ENCODE measurements at places on chromosomes 7 and 10.

GRCh38 chr7:32025381-32026082, 44.7 kb downstream of the PDE1C start:
- no peak for DNase-seq

DNA sequence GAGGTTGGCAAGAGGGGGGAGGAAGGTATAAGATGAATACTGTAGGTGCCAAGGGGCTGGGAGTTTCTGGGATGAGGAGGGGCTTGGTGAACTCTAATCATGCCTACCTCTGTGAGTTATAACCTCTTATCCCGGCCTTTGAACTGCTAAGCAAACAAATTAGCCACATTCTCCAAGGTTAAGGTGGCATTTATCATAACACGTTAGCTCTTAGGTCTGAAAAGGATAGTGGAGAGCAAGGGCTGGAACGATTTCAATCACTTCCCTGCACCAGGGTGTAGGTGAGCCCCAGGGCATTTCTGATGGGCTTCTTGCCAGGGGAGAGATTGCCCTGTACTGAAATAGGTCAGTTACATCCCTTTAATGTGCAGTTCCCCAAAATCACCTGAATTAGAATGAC, 28.6 kb upstream of the DMBT1 start:
- DNase-seq, result no peak

- no peak for DNase-seq
Observed at GRCh38 chr10:78567680-78568455, 500.9 kb upstream of the ZMIZ1 start.

DNA sequence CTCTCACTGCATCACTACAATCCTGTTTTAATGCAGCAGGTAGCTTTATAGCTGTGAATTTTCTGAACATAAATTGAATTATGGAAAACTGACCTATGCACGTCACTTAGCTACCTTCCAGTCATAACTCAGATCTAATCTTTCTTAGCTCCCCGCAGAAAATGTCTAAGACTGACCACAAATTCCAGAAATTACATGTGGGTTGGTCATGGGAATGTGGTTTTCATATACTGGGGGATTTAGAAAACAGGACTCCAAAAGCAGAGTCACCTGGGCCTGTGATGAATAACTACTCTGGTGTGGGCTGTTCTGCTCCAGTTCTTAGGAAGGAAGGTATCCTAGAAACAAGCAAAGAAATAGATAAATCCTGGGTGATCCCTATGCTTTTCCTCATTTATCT, 178.4 kb upstream of the LRRTM3 start:
- DNase-seq, result no peak

DNA sequence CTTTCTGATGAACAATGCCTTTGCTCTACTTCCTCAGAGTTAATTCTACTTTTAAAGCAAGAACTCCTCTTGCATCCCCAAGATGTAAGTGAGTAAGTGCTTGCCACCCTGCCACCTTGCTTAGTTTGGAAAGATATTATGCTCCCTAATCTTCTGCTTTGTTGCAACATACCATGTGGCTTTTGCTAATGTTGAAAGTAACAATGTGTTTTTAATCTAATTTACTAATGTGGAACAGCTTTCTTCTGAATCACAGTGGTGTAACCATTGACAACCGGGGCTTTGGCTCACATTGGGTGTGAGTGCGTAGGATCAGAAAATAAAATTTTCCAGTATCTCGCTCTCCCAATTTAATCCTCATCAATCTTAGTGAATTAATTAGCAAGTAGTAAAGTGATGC, 254.1 kb upstream of the PTER start:
- no peak for DNase-seq

GRCh38 chr7:2983586-2983985, 60.1 kb downstream of the CARD11 start:
- DNase-seq, result no peak

DNA sequence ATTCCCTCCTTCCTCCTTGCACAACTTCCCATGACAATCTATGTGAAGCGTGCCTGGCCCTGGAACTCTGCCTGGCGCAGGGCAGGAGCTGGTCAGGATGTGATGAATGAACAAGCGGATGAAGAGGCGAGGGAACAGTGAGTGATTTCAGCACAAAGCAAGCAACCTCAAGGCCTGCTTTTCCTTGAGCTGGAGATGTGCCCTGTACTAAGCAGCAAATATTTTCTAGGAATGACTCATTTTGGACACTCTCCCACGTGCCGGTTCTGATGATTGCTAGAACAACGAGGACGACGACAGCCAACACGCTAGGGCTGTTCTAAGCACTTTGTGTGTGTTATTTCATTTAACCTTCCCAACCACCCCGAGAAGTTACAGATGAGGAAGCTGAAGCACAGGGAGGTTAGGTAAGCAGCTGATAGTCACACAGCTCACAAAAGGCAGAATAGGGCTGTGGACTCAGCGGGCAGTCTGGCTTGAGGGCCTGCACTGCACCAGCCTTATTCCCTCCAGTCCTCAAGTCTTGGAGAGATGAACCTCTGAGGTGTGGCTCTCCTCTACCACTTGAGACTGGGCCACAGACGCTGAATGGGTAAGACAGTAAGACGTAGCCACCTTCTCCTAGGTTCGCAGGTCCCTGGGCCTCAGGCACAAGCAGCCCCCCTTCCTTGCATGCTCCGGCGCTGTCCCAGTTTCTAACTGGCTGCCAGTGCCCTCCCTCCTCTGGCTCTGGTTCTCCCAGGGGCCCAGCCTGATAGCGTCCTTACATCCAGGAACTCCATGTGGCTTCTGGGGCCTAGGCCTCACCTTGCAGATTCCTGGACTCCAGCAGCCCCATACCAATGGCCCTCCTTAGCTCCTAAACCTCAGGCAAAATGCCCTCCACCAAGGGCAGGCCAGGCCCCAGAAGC, 59.0 kb downstream of the YKT6 start:
- no peak for DNase-seq

- no peak for DNase-seq
Observed at GRCh38 chr7:123209786-123210185, 10.0 kb upstream of the SLC13A1 start.

DNA sequence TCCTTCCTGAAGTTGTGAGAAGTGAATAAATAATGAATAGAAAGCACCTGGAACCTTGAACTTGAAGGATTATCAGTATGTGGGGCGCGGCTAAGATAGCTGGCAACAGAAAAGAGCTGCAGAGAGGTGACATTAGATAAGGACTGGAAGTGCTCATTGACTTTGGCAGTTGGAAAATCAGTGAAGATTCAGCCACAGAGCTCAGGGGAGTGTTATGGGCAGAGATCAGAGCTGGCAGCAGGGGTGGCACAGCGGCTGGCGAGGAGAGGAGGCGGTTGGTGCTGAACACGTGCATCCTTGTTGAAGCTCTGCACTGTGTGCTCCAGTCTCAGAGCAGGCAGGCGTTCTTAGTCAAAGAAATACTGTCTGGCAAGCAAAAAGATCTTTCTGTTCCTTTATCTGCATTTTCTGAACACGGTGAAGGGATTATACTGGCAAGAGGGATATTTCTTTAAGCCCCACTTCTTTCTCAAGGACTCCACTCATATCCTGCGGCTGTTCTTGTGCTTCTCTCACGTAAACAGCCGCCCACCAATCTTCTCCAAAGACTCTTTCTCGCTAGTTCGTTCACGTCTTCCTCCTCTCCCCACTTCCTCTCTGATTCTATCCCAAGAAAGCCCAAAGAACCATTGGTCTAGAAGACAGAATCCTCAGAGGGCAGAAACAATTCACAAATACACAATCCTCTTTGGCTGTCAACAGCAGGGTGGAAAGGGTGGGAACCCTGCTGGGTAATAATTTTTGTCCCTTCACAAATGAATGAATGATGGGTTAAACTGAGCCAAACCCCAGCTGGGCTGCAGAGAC, 38.6 kb upstream of the ADD3 start:
- no peak for DNase-seq

DNA sequence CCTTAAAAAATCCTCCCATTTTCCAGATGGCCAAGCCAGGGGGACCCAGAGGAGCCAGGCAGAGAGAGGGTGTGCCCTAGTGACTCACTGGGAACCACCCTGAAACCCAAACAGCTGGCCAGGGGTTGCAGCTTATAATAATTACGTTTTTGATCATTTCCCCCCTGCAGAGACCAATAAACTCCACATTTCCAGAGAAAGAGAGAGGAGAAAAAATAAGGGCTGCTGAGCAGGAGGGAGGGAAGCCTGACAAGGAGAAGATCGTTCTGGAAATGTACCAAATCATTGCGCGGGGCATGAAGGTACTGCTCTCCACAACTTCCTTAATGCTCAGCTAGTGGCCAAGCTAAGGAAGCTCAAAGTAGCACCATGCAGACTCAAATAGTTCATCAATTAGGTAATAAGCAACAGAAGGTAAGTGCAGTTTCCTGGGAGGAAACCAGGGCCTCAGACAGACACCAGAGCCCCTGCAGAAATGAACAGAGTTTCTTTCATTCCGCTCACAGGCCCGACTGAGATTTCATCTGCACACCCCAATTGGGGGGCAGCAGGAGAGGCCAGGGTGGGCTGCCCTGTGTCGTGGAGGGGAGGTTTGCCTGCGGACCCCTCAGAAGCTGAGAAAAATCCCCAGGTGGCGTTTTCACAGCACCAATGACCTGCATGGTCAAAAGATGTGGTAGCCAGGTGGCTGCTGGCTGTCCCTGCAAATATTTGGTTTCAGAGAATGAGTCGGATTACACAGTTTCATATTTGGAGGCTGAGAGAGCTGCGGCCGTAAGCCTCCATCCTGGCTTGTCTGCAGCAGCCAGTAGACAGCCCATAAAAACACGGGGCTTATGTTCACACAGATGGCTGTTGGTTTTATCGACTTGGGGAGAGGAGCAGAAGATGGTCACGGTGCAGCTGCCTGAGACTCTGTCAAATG, 153.2 kb upstream of the LYZL2 start:
- no peak for DNase-seq

DNA sequence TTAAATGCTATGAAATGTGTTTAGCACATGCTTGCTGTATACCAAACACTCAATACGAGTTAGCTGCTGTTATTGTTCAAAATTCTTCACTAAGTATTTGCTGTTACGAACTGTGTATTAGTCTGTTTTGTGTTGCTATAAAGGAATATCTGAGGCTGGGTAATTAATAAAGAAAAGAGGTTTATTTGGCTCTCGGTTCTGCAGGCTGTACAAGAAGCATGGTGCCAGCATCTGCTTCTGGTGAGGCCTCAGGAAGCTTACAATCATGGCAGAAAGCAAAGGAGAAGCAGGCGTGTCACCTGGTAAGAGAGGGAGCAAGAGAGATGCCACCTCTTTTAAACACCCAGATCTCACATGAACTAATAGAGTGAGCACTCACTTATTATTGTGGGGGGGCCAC, 1.6 kb downstream of the UBE2D4 start:
- no peak for DNase-seq

DNA sequence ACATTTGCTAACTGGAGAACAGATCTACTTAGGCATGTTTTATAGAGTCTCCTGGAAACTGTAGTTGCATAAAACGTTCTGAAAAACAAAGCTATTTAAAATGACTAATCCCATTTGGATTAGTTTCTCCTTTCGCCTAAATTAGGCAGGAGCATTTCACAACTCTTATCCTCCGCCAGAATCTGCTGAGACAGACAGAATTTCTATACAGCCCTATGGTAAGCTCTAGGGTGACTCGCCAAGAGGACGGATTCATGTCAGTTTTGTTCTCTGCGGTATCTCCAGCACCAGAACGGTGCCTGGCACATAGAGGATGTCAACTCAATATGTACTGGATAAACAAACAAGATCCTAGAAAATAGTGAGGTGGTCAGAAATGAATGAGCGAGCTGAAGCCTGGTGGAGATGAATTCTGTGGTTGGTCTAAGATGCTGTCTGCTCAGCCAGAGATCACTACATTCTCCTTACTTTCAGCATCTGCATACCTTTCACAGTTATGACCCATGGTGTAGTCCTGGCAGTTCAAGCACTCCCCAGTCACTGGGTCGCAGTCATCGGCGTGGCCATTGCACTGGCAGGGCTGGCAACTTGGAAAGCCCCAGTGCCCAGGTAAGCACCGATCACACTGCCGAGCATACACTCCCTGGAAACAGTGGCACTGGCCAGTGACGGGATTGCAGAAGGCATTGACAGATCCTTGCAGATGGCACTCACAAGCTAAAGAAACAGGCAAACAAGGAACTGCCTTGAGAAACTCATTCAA, 44.0 kb downstream of the LAMB1 start:
- DNase-seq, result no peak

Data from CD4-positive, alpha-beta T cell treated with Interleukin-6 at 100 ng/mL for 8 hours (primary cell).